Breast epithelium (tissue), 4 donors: ENCODE measurements at places on chromosomes 1 and 21. TPM values are rescaled to one million over a fixed set of nuclear protein-coding genes. Genes with fewer than 3 reads are reported as not detected.

Gene RPE65
- 0.15 TPM for total RNA-seq

Gene CLDN8
- 213 TPM for total RNA-seq

Gene RTCA
- 22.6 TPM for total RNA-seq

Gene CACNA1S
- not detected for total RNA-seq

Gene MNDA
- 5.3 TPM for total RNA-seq

Gene LRRIQ3
- total RNA-seq, result 0.33 TPM

Gene AMY1C
- total RNA-seq, result not detected

Gene UMODL1
- not detected for total RNA-seq

Gene FCRL6
- total RNA-seq, result 0.80 TPM

DNA sequence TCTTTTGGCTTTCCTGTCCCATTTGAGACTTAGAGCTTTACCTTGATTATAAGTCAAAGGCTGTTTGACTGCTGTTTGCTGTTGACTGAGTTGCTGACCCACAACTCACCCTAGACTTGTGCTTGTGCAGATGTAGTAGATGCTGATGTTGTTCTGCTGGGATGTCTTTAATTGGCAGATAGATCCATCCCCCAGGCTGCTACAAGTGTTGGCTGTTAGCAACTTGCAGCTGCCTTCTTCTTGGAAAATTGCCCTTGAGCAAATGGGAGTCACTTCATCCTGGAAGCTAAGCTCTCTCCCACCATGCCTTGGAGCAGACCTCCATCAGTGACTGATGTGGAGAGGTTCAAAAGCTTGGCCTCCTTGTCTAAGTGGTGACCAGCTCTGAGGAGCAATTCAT is 139.3 kb upstream of the KIAA0040 start:
- H3K36me3 ChIP-seq, result no peaks in the 10 kb centered on the region
- no peak for DNase-seq
- H3K27ac ChIP-seq, result no peak overlapping the region
- H3K4me1 ChIP-seq, result no peaks in the 10 kb centered on the region
- H3K4me3 ChIP-seq, result no peak overlapping the region
- H3K27me3 ChIP-seq, result no peaks in the 10 kb centered on the region

- no peak overlapping the region for H3K4me3 ChIP-seq
- no peaks in the 10 kb centered on the region for H3K27me3 ChIP-seq
- no peak overlapping the region for H3K27ac ChIP-seq
- no peaks in the 10 kb centered on the region for H3K36me3 ChIP-seq
Observed at GRCh38 chr1:83857716-83858115, 141.2 kb downstream of the TTLL7 start.

DNA sequence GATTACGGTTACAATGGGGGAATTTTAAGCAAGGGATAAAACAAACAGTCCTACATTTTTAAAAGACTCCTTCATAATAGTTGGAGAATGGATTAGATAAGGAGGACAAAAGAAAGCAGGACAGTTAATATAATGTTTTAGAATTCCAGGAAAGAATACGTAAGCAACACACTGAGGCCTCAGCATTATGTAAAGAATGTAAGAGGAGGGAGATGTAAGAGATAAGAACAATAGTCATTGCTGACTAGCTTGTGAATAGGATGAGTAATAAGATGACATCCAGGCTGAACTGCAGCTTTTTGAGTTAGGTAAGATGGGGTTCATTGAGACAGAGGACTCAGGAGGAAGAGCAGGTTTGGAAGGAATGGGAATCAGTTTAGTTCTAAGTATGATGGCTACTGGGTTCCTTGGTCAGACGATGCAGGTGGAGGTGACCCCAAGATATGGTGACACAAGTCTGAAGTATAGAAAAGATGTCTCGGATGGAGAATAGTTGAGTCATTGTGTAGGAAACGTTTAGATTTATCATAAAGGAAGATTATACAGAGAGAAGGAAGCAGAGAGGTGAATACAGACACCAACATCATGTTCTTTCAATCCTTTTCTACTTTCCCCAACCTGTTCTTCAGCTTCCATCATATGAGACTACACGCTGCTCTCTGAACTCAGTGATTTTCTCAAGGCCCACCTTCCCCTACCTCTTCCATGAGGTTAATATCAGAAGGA is 372.8 kb downstream of the PTBP2 start:
- H3K36me3 ChIP-seq, result no peaks in the 10 kb centered on the region
- no peak overlapping the region for H3K27ac ChIP-seq
- no peak for DNase-seq
- no peak overlapping the region for H3K4me3 ChIP-seq

GRCh38 chr1:202806845-202807450 is 1.3 kb downstream of the KDM5B start:
- DNase-seq, result peak; percentile 20
- H3K27ac ChIP-seq, result peak overlapping the region; percentile 95
- H3K4me1 ChIP-seq, result peaks cover 4% of the 10 kb centered on the region
- H3K36me3 ChIP-seq, result no peaks in the 10 kb centered on the region
- no peaks in the 10 kb centered on the region for H3K27me3 ChIP-seq

DNA sequence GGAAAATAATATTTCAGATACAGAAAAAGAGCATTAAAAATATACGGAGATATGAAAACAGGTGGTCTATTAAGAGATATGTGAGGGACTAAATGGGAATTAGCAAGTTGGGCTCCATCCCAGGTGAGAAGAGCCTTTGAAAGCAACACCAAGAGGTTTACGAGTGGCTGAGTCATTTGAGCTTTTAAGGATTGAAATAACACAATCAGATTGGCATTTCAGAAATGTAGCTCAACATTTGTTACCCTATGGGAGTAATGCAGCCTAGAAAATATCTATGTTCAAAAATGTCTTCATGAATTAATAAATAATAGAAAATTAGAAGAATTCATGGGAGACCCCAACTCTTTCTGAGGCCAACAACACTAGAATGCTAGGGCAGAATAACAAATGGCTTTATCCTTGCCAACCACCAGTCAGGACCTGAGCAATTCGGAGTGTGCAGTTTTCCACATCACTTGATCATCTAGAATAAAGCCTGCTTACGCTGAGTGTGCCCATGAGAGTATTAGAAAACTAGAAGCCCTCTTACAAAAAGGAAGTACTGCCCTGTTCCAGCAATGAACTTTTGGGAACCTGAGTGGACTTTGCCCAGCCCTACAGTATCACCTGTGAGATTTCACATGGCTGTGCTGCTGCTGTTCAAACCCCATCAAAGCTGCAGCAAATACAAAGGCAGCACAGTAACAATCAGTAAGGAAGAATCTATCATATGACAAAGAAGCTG is 538.0 kb upstream of the CAMK1G start:
- H3K36me3 ChIP-seq, result no peaks in the 10 kb centered on the region
- H3K4me3 ChIP-seq, result no peak overlapping the region
- no peaks in the 10 kb centered on the region for H3K4me1 ChIP-seq
- DNase-seq, result no peak

- H3K27ac ChIP-seq, result no peak overlapping the region
- DNase-seq, result no peak
- no peaks in the 10 kb centered on the region for H3K4me1 ChIP-seq
- H3K27me3 ChIP-seq, result no peaks in the 10 kb centered on the region
- H3K36me3 ChIP-seq, result no peaks in the 10 kb centered on the region
Observed at GRCh38 chr1:54984131-54984842, 3.9 kb downstream of the TMEM61 start.

DNA sequence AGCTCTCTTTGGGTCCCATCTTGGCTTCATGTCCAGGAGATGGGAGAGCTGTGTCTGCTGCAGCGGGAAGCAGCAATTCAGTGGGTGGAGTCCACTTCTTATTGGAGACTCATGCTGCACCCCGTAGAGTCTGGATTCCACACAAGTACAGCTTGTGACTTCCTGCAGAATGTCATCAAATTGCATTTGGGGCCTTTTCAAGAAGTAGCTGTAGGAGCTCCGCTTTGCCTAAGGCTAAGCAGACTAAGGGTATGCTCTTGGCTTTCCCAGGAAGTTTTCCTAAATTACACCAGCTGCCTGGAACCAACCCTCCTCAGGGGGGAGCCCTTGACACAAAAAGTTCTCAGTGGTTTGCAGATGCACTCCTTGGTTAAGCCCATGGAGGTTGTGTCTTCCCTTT is 5.7 kb upstream of the MOB3C start:
- H3K36me3 ChIP-seq, result no peaks in the 10 kb centered on the region
- no peak for DNase-seq

DNA sequence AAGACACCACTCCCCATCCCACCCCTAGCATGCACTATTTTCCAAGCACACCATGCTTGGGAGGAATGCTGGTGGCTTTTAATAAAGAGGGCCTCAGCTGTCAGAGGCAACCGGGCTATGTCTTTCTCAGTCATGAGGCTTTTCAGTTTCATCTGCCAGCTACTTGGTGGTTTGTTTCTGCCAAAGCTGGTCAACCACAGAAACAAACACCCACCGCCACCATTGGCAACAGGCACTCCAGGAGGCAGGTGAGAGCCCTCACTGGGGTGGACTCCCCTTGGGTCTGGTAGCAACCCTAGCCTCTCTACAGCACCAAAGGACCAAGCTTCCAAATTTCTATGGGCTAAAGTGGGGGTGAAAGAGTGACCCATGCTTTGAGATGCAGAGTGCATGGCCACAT is 54.3 kb upstream of the CD1D start:
- H3K4me3 ChIP-seq, result no peak overlapping the region
- no peaks in the 10 kb centered on the region for H3K4me1 ChIP-seq
- no peak for DNase-seq
- no peaks in the 10 kb centered on the region for H3K36me3 ChIP-seq

DNA sequence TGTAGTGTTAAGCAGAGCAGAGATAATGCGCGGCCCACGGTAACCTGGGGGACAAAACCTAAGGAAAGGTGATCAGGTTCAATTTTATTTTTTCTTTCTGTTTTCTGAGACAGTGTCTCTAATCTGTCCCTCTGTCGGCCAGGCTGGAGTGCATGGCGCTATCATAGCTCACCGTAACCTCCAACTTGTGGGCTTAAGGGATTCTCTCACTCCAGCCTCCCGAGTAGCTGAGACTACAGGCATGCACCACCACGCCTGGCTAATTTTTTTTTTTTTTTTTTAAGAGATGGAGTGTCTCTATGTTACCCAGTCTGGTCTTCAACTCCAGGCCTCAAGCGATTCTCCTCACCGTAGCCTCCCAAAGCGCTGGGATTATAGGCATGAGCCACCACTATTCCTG is 724 bp upstream of the ANKRD35 start:
- H3K36me3 ChIP-seq, result no peaks in the 10 kb centered on the region
- peak overlapping the region; percentile 80 for H3K4me3 ChIP-seq
- H3K27me3 ChIP-seq, result no peaks in the 10 kb centered on the region
